ENCODE measurements at places on chromosomes 5 and 9.

DNA sequence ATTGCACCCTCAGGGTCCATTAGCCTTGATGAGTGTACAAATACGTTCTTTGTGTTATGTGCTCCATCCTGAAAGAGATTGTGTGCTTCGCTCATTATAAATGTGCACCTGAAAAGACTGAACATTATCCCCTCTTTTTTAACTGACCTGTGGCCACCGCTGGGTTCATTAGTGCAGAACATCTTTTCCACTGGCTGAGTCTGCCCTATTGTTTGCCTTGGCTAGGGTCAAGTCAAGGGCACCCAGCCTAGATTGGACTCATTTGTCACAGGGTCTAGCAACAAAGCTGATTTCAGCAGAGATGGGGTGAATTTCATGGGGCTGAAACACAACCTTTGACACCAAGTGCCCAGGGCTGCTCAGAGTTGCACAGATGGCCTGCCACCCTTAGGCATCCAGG is 764.1 kb upstream of the ARRDC3 start:
- DNase-seq, result no peak

DNA sequence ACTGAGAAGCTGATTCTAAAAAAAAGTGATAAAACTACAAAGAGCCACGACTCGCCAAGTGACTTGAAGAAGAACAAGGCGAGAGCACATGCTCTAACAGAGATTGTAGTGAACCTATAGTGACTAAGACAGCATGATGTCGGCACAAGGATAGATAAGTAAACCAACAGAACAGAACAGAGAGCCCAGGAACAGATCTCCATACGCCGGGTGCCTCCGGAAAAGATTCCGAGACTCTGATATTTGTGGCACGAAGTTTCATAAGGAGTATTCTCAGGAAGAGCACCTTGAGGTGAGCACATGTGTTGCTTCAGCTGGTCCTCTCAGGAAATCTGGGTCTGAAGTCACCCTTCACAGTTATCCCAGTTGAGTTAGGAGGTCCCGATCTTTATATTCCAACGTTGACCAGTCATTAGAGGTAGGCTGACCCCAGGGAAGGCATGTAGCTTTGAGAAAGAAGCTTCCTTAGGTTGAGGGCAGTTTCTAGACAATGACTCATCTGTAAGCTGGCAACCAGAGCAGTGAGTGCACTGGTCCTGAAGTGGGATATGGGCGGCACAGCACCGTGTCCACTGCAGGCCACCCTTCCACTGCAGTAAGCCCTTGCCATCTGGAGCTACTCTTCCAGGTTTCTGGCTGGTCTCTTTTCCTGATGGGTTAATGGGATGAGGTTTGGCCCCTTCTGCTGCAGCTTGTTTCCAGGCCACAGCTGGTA is 13.6 kb upstream of the CLK4 start:
- no peak for DNase-seq

- DNase-seq, result no peak
These were observed 68.5 kb downstream of the GRIA1 start for GRCh38 chr5:153558957-153559356.

DNA sequence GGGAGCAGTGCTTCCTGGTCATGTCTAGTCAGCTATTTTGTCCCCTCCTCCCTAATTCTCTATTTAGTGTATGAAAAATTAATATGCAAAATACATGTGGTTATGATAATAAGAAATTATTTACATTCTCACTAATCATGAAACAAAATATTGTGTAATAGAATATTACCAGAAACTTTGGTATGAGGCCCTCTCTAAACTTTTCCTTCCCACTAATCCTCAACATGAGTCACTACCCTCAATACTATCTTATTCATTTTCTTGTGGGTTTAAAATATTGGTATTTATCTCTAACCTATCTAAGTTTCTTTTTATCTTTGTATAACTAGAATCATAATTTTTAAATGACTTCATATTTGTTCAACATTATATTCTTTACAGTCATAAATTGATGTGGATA is 545.9 kb upstream of the PTPRD start:
- no peak for DNase-seq

DNA sequence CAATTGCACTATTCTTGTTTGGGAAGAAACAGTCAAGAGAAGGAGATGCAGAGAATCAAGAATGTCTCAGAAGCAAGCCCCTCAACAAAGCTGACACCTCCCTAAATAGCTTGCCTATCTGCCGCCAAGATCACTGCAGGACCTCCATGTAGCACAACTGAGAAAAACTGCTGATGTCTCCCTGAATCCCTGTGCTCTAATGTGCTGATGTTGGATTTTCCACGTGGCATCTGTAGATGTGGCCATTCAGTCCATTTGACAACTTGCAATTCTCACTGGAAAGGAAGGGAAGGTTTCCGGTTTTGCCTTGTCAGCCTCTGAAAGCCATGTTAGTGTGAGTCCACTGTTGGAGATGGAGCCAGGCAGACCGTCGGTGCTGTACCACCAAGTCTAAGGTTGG is 374.0 kb downstream of the DIRAS2 start:
- no peak for DNase-seq
